Caki2 (cell line): ENCODE measurements at places on chromosomes 3 and 15. TPM values are rescaled to one million over a fixed set of nuclear protein-coding genes. Genes with fewer than 3 reads are reported as not detected.

GRCh38 chr15:60912984-60913697 is 316.0 kb downstream of the RORA start:
- DNase-seq = no peak

GRCh38 chr3:155416500-155417118 is 123.1 kb upstream of the STRIT1 start:
- DNase-seq = peak; percentile 26

The SCN11A gene
- 0.03 TPM in 2 replicates for total RNA-seq

GRCh38 chr3:165667676-165668075 is 169.5 kb downstream of the BCHE start:
- no peak for DNase-seq

The AGTR1 gene
- 0.03 TPM in 1 of 2 replicates, not detected in the other for total RNA-seq

GRCh38 chr3:7188551-7188950 is 327.6 kb downstream of the GRM7 start:
- peak; percentile 36 for DNase-seq

DNA sequence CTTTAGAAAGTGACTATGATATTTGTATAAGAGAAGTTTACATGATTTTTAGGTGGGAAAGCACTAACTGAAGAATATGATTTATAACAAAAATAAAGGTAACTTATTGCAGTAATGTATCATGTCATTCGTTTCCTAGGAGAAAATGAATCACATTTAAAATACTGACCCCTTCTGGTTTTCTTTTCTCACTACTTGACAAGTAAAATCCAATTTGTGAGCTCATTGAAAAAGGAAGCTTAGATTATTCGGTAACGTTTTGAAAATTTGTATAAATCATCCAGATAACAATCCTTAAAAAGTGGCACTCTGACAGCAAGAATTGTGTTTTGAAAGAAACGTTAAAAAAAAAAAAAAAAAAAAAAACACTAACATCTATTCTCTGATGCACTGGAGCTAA is 39.0 kb downstream of the NSUN3 start:
- DNase-seq = no peak

DNA sequence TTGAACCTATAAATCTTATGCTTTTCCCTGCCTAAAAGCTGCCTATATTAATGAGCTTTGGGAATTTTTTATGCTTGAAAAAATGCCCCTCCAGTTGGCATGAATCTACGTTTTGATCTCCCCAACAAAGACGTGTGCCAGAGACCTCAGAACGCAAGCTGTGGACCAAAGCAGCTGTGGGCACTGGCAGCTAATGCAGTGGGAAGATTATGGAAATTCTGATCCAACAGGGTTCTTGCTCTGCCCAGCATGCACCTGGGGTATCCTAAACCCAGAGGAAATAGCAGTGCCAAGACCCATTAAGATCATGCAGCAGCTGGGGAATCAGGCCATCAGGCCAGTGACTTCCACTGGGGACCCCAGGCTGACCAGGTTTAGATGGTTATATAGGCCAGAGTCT is 423.0 kb downstream of the ZBBX start:
- DNase-seq = no peak

- no peak for DNase-seq
Observed at GRCh38 chr3:105277656-105278055, 89.1 kb upstream of the ALCAM start.

The SKOR1 gene
- total RNA-seq = 0.61 TPM in 1 of 2 replicates, not detected in the other

- no peak for DNase-seq
Observed at GRCh38 chr3:184592371-184593219, 31.0 kb downstream of the EPHB3 start.

GRCh38 chr3:127028781-127029657 is 46.1 kb downstream of the PLXNA1 start:
- no peak for DNase-seq

GRCh38 chr3:100020876-100021644 is 93.2 kb downstream of the FILIP1L start:
- DNase-seq = no peak

The CNTN3 gene
- not detected in 2 replicates for total RNA-seq

DNA sequence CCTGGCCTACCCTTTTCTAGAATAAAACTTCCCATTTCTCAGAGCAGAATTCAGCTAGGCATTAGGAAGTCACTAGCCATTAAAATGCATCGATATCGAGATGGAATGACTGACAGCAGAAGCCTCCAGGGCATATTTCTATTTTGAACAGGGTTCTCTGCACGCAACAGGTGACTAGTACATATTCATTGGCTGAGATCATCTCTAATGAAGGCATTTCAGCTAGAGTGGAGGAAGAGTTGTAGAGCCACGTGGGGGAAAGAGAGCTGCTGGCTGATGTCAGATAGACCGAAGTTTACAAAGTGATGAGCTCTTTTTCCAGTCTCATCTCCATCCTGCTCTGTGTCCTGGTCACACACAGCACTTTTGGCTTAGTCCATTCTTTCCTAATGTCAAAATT is 7.5 kb downstream of the TMEM40 start:
- no peak for DNase-seq

GRCh38 chr15:53625260-53625659 is 134.2 kb downstream of the WDR72 start:
- no peak for DNase-seq

GRCh38 chr3:126848991-126849390 is 133.9 kb upstream of the PLXNA1 start:
- no peak for DNase-seq

- no peak for DNase-seq
Observed at GRCh38 chr15:38708672-38709180, 144.1 kb upstream of the RASGRP1 start.

- DNase-seq = no peak
Observed at GRCh38 chr3:188417271-188417696, 263.3 kb downstream of the LPP start.
